Jurkat, Clone E6-1 (cell line): ENCODE measurements at places on chromosomes 12 and 14.

DNA sequence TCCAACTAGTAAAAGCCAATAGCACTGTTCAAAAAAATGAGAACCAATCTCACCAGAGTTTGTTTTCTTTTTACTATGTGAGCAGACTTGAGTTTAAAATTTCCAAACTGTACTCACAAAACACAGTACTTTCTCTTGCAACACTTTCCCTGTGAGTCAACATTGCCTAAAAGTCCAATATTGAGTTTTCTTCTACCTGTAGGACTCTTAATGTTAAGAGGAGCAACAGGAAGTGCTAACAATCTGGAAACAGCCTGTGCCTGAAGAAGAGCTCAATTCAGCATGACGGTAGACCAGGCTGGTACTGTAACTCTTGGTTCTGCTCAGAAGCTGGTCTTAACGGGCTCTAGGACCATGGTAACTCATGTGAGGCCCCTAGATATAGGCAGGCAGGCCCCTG, 144.3 kb downstream of the MED13L start:
- DNase-seq = no peak

GRCh38 chr12:84128117-84128991, 784.2 kb downstream of the SLC6A15 start:
- no peak for DNase-seq

- no peak for DNase-seq
These were observed 5.1 kb downstream of the MBIP start for GRCh38 chr14:36315159-36315853.

GRCh38 chr12:78149459-78149858, 318.8 kb downstream of the NAV3 start:
- no peak for DNase-seq

DNA sequence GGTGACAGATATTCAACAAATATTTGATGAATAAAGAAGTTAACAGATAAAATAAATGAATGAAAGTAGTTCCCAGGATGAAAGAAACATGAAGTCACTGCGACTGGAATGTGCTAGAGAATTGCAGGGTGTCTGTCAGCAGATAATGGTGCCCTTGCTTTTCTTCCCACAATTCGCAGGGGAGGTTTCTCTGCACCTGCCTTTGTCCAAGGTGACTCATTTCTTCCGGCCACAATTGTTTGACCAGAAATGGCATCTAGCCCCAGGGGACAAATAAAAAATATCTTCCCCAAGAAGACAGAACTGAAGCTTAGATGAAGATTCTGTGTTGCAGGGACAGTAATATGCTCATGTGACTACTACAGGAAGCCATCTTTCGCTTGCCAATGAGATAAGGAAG, 316.1 kb upstream of the TBX3 start:
- no peak for DNase-seq

- no peak for DNase-seq
These were observed 42.1 kb downstream of the RASSF3 start for GRCh38 chr12:64652346-64652745.

DNA sequence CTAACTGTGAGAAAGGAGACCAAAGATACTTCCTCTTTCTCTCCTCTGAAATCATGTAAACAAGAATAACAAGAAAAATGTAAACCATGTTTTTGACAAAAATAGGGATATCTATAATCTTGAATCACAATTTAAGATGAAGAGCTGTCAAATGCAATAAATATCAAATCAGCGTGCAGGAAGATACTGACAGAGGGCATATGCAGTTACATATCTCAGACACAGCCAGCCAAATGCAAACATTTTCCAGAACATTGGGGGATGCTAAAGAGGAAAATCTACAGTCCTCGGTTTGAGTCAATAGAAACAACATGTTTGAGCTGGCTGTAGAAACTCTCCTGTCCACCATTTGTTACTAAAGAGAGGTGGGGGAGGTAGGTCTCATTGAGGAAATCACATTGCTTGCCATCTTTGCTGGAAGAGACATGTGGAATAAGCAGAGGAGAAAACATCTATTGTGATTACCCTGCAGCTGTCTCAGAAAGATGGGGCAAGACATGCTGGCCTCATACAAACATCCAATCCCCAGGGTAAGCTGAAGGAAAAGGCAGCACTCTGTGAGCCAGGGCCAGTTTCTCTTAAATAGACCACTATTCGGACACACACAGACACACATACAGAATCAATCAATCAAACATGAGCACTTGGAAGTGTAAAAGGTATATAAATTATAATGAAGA, 43.5 kb downstream of the CNTN1 start:
- DNase-seq = no peak

DNA sequence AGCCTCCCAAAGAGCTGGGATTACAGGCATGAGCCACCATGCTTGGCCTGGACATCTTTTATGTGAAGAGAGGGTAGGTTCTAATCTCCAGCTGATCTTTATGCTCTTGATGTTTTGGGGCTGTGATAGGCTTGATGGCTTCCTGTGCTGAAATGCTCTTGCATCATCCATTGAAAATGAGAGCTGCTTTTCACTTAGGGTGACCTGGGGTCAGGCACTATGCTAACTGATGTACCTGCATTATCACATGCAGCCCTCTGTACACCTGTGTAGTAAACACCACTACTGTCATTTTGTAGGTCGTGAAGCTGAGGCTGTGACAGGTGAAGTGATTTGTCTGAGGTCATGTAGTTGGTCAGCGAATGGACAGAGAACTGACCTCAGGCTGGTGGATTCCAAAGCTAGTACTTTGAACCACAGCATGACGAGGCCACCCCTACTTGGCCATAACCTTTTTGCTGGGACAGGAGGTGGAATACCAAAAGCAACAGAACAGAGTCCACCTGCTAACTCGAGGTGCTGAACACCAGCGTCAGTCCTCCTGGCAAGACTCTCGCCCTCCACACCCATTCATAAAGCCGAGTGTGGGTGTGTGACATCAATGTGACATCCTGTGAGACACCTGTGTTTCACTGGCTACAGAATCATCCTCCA, 69.1 kb downstream of the C12orf75 start:
- no peak for DNase-seq

GRCh38 chr14:80958226-80958625, 2.8 kb downstream of the TSHR start:
- peak; percentile 66 for DNase-seq
